ENCODE measurements at places on chromosomes 7 and 10. TPM values are rescaled to one million over a fixed set of nuclear protein-coding genes. Genes with fewer than 3 reads are reported as not detected.

DNA sequence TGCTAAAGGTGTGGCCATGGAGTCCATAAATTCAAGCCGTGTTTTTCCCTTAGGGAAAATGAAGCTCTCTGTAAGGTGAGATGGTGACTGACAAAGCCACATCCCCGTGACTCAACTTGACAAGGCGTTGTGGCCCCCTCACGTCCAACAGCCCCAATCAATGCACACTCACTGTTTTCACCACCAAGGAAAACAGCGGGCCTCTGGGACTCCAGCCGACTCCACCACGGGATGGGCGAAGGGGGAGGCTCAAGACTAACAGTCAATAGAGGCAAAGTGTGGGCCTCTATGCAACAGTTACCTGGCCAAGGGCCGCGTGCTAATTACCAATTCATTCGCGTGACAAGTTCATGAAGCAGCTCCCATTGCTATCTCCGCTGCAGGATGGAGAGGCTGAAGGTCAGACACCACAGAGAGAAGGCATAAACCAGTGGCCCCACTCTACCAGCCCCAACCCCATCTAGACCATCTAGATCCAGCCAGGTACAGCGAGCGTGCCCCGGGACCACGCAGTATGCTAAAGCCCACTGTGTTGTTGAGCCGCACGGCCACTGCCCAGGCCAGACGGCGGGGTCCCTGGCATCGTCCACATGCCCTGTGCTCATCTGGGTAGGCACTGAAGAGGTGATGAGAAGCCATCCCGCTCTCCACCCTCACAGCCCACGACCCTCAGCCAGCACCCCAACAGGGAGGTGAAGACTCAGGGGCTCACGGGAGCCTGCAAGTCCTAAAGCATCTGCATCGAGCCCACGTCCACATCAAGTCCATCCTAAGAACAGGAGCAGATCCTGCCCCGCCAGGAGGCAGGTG is 76.1 kb downstream of the PROSER2 start:
- no peak overlapping the region for H3K4me3 ChIP-seq
- no peaks in the 10 kb centered on the region for H3K36me3 ChIP-seq
- H3K4me1 ChIP-seq, result no peaks in the 10 kb centered on the region
- no peaks in the 10 kb centered on the region for H3K27me3 ChIP-seq
- no peak overlapping the region for H3K27ac ChIP-seq

- H3K27ac ChIP-seq, result no peak overlapping the region
- H3K36me3 ChIP-seq, result no peaks in the 10 kb centered on the region
- H3K4me3 ChIP-seq, result no peak overlapping the region
Measured at GRCh38 chr7:13179011-13179582, 491.7 kb downstream of the ARL4A start.

DNA sequence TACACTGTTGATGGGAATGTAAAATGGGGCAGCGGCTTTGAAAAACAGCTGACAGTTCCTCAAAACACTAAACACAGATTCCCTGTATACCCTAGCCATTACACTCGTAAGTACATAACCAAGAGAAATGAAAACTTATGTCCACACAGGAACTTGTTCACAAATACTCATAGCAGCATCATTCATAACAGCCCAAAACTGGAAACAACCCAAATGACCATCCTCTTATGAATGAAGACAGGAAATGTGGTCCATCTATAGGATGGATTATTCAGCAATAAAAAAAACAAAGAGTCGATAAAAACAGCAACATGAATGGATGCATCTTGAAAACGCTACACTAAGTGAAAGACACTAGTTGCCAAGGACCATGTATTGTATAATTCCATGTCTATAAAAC is 23.7 kb downstream of the NMT2 start:
- no peak overlapping the region for H3K27ac ChIP-seq
- peaks cover 7% of the 10 kb centered on the region for H3K4me1 ChIP-seq
- H3K36me3 ChIP-seq, result 0 out of 2 replicates have a peak, but pooled peaks cover 9% of the 10 kb centered on the region
- H3K4me3 ChIP-seq, result no peak overlapping the region

DNA sequence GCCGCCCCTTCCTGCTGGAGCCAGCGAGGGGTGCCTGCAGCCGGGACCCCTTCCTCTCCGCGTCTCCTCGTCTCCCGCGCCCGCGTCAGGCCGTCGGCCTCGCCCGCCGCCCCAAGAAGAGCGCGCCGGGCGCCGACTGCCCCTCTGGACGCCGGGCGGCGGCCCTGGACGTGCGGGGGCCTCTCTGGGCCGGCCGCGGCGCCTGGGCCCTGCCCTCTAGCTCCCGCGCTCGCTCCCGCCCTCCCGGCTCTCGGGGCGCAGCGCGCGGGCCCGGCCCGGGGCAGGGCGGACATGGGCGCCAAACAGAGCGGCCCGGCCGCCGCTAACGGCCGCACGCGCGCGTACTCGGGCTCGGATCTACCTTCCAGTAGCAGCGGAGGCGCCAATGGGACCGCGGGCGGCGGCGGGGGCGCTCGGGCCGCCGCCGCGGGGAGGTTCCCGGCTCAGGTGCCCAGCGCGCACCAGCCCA is 704 bp downstream of the ZNRF2 start:
- H3K27ac ChIP-seq, result peak overlapping the region; percentile 74
- H3K36me3 ChIP-seq, result no peaks in the 10 kb centered on the region
- DNase-seq, result peak; percentile 71
- H3K27me3 ChIP-seq, result no peaks in the 10 kb centered on the region
- peak overlapping the region; percentile 78 for H3K4me3 ChIP-seq

- no peak for DNase-seq
- H3K36me3 ChIP-seq, result no peaks in the 10 kb centered on the region
- H3K4me1 ChIP-seq, result no peaks in the 10 kb centered on the region
- no peaks in the 10 kb centered on the region for H3K27me3 ChIP-seq
- no peak overlapping the region for H3K4me3 ChIP-seq
Measured at GRCh38 chr7:134636008-134636449, 10.6 kb upstream of the BPGM start.

DNA sequence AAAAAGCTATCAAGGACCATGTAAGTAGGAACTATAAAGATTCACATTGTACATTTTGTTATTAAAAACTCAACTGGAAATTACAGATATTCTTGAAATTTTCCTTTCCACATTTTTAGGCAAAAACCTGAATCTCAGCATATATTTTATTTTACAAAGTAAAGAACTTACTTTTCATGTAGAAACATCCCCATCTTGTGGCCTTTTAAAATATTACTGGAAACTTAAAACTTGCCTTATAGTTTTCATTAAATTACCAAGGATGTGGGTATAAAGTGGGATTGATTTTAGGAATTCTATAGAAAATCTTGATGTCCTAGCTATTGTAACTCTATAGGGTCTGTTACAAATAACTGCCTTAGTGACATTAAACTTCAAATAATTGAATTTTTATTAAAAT is 10.6 kb downstream of the DBF4 start:
- no peak overlapping the region for H3K4me3 ChIP-seq
- H3K27ac ChIP-seq, result no peak overlapping the region
- no peaks in the 10 kb centered on the region for H3K27me3 ChIP-seq
- H3K4me1 ChIP-seq, result no peaks in the 10 kb centered on the region
- H3K36me3 ChIP-seq, result peaks cover 4% of the 10 kb centered on the region

EPHB6 gene
- 0.11 TPM for total RNA-seq

GDF10 gene
- total RNA-seq, result 0.22 TPM

GRCh38 chr7:152723364-152723763 is 36.2 kb upstream of the ACTR3B start:
- H3K4me3 ChIP-seq, result no peak overlapping the region
- no peaks in the 10 kb centered on the region for H3K4me1 ChIP-seq
- H3K27me3 ChIP-seq, result no peaks in the 10 kb centered on the region
- H3K36me3 ChIP-seq, result no peaks in the 10 kb centered on the region

SRRT gene
- 58.9 TPM for total RNA-seq

GRCh38 chr10:67539312-67539711 is 156.7 kb downstream of the CTNNA3 start:
- H3K36me3 ChIP-seq, result no peaks in the 10 kb centered on the region
- H3K4me3 ChIP-seq, result no peak overlapping the region
- DNase-seq, result no peak
- no peaks in the 10 kb centered on the region for H3K4me1 ChIP-seq
- H3K27ac ChIP-seq, result no peak overlapping the region

CNPY1 gene
- total RNA-seq, result not detected

ZNF239 gene
- 6.3 TPM for total RNA-seq

PON1 gene
- not detected for total RNA-seq

IGF2BP3 gene
- 13.7 TPM for total RNA-seq

DYNC1I1 gene
- 0.38 TPM for total RNA-seq

DNA sequence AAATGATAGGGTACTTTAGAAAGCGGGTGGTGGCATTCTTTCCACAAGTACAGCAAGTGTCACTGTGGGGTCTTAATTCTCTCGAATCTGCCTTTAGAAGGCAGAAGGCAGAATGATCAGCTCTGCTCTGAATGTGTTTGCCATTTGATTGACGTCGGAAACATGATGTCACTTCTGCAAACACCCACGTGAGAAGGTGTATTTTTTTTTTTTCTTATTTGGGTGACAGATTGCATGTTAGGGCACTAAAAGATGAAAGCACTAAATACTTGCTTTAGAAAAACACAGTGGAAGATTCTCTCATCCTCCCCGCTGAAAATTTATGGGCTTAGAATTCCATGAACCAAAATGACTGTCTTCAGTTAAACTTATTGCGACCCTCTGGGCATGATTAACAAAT is 150.2 kb downstream of the TCF7L2 start:
- peaks cover 33% of the 10 kb centered on the region for H3K4me1 ChIP-seq
- H3K27ac ChIP-seq, result no peak overlapping the region
- H3K36me3 ChIP-seq, result no peaks in the 10 kb centered on the region

DNA sequence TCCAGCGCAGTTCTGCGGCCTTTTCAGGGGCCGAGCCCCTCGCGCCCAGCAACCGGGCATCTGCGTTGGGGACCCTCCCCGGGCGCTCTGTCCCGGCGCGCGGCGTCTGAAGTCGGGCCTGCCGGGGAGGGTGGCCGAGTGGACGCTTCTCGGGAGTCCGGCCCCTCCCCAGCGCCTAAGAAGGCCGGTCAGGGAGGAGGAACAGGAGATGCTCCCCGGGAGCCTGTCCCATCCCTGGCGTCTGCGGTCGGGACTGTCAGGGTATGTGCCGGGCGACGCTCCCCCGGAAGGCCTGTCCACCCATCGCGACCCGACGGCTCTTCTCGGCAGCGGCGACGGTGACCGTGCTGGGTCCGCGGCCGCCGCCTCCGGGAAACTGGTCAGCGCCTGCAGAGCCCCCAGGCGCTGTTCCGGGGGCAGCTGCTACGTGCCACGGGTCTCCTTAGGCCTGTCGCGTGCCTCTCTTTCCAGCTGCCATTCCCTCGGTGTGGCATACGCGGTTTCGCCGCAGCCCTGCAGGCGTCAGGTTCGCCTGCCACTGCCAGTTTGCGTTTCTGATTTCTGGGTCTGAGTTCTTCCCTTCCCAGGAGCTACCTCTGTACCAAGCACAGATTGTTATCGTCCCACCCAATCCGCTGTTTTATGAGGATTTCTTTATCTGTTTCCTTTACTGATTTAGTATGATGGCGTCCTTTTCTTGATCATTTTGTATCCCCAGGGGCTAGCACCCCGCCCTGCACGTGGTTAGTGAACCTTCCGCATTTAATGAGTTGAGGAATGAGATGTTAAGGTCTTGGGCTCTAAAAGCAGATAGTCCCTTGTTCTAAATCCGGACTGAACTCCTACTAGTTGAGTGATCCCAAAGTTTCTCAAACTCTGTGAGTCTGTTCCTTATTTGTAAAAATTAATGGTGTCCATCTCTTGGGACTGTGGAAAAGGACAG is 782 bp downstream of the IFIT5 start:
- H3K4me1 ChIP-seq, result peaks cover 12% of the 10 kb centered on the region
- DNase-seq, result peak; percentile 71
- 0 out of 2 replicates have a peak, but pooled peaks cover 18% of the 10 kb centered on the region for H3K36me3 ChIP-seq
- peak overlapping the region; percentile 89 for H3K27ac ChIP-seq
- no peaks in the 10 kb centered on the region for H3K27me3 ChIP-seq

GRCh38 chr7:40749877-40750276 is 615.1 kb downstream of the SUGCT start:
- H3K36me3 ChIP-seq, result no peaks in the 10 kb centered on the region
- no peaks in the 10 kb centered on the region for H3K27me3 ChIP-seq
- peaks cover 34% of the 10 kb centered on the region for H3K4me1 ChIP-seq

- H3K27ac ChIP-seq, result no peak overlapping the region
- DNase-seq, result peak; percentile 60
- H3K27me3 ChIP-seq, result no peaks in the 10 kb centered on the region
Measured at GRCh38 chr10:13201132-13201531, 33.0 kb downstream of the UCMA start.

FANK1 gene
- 13.3 TPM for total RNA-seq

- H3K4me3 ChIP-seq, result no peak overlapping the region
- no peaks in the 10 kb centered on the region for H3K4me1 ChIP-seq
- no peaks in the 10 kb centered on the region for H3K27me3 ChIP-seq
- no peak for DNase-seq
Measured at GRCh38 chr10:12391206-12391605, 41.9 kb downstream of the CAMK1D start.

GSAP gene
- 5.2 TPM for total RNA-seq

PRTFDC1 gene
- 11.4 TPM for total RNA-seq

- H3K27ac ChIP-seq, result no peak overlapping the region
- peaks cover 12% of the 10 kb centered on the region for H3K27me3 ChIP-seq
- DNase-seq, result no peak
- no peak overlapping the region for H3K4me3 ChIP-seq
- no peaks in the 10 kb centered on the region for H3K4me1 ChIP-seq
Measured at GRCh38 chr7:132030086-132030568, 473.7 kb upstream of the PODXL start.

DNA sequence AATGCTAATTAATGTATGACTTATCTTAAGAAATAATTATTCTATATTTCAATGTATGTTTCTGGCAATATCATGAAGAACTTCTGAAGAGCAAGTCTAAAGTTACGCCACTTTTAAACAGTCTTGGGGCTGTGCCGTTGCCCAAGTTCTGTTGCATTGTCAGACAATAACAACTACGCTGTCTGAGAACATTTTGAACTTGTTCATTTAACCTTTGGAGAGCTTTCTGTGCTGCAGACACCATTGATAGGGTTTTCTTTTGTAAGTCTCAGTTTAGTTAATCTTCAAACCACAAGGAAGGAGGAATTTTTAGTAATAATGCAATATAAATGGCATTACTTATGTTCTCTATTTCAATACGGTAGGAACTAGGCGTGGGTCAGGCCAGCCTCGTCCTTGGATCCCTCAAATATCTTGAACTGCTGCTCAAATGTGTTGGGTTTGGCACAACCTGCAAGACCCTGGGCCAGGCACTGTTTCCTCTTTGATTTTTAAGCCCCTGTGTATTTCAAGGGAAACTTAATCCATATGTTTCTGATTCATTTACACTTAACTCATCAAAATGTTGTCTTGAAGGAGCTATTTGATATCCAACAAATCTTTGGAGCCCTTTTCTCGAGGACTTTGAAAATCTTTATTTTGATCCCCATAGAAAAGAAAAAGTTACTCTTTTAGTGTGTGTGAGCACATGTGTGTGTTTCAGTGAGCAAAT is 215.5 kb downstream of the INHBA start:
- H3K27ac ChIP-seq, result no peak overlapping the region
- DNase-seq, result no peak
- no peaks in the 10 kb centered on the region for H3K36me3 ChIP-seq
- H3K4me1 ChIP-seq, result no peaks in the 10 kb centered on the region
- no peaks in the 10 kb centered on the region for H3K27me3 ChIP-seq

AKR1C4 gene
- total RNA-seq, result not detected
